ENCODE measurements at places on chromosomes 6 and 20.

DNA sequence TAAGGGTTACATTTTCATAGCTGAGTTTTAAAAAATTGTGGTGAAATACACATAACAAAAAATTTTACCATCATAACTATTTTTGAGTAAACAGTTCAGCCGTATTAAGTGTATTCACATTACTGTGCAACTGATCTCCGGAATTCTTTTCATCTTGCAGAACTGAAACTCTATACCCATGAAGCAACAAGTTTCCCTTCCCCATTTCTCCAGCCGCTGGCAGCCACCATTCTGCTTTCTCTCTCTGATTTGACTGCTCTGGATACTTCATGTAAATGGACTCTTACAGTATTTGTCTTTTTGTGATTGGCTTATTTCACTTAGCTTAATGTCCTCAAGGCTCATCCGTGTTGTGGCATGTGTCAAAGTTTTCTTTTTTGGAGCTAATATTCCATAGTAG, 341.6 kb downstream of the QKI start:
- DNase-seq, result no peak

DNA sequence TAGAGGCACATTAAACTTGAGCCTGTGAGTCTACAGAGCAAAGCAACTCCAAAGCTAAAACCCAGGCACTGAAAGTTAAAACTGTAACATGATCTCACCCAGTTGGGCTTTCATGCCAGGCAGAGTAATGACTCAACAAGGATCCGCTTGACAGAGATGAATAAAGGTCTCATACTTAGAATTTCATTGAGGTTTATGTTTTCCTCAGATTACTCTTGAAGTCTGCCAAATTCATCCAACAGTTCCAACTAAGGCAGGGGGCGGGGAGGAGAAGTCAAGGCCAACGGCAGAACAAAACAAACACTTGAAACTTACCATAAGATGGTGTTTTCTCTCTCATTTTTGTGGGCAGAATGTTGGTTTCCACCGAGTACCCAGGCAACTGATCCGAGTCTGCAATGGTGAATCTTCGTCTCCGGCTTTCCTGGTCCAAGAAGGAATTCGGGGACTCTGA, 54.0 kb upstream of the IPCEF1 start:
- DNase-seq, result peak; percentile 41

- DNase-seq, result no peak
These were observed 15.1 kb upstream of the BAK1 start for GRCh38 chr6:33595001-33595846.

- DNase-seq, result no peak
These were observed 22.6 kb upstream of the SYNDIG1 start for GRCh38 chr20:24446811-24447210.

DNA sequence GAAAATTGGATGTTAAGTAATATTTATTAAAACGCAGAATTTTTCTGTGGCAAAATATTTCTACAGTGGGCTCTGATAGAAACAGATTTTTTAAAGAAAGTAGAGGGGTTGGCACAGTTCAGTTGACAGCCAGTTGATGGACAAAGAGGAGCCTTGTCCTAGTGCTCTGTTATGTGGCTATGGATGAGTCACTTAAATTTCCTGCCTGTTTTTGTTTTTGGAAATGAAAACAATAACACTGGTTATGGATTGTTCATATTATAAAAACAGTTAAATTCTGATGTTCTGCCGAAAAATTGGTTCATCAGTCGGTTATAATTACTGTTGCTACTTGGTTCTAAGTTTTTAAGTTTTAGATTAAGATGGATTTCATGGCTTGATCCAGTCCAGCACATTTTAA, 42.8 kb downstream of the MYO6 start:
- no peak for DNase-seq

GRCh38 chr6:137740967-137741761, 125.9 kb upstream of the TNFAIP3 start:
- DNase-seq, result no peak

DNA sequence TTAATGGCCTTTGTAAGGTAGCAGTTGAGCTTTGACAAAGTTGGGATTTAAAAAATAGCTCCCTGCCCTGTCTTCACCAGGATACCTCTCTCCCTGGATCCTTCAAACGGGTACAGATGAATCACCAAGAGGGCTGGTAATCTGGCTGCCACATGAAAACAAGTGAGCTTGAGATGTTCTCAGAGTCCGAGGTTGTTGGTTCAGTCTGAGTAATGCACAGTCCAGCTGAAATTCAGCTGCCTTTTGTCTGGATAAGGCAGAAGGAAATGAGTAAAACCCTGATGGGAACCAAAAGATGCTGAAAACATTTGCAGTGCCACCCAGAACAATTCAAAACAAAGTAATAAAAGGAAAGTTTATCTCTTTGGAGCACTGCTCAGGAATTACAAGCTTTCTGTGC, 86.8 kb downstream of the GJA1 start:
- DNase-seq, result no peak

GRCh38 chr6:44655412-44656342, 268.2 kb downstream of the CDC5L start:
- DNase-seq, result peak; percentile 72

DNA sequence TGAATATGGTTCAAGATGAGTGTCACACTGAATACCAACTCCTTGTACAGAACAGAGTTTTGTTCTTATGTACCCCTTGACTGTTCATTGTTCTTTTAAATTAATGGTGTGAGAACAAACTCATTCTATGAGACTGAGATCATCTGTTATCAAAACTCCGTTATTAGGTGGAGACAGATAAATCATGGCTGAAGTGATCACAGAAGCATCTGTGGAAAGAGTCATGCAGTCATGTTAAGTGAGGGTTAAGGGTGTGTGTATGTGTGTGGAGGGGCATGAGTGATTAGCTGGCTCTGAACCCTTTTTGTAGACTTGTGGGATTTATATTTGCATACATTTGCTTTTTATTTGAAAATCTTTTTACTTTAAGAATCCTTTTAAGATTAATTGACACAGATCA, 24.7 kb downstream of the ADGRG6 start:
- DNase-seq, result no peak

DNA sequence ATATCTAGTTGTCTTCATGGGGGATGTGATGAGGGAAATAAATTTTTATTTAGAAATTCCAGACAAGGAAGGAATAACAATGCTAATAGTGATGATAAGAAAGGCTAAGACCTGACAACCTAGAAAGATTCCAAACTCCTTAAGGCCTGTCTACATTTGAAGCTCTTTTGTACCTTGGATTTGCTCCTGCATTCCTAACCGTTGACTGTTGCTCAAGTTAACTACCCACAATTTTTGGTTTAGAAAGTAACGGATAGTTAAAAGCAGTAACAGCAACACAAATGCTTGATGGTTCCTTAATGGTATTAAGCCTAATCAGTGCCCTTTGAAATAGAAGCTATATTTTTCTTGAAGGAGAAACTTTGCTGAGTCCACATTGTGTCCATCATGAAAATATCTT, 52.9 kb downstream of the TRMT11 start:
- DNase-seq, result no peak

DNA sequence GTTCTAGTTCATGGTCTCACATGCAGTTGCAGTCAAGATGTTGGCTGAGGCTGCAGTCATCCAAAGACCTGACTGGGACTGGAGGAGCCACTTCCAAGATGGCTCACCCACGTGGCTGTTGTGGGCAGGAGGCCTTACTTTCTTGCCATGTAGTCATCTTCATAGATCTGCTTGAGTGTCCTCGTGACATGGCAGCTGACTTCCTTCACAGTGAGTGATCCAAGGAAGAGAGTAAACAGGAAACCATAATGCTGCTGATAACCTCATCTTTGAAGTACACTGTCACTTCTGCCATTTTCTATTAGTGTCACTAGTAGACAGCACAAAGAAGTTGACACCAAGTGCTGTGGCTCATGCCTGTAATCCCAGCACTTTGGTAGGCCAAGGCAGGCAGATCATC, 40.1 kb upstream of the AKIRIN2 start:
- no peak for DNase-seq

DNA sequence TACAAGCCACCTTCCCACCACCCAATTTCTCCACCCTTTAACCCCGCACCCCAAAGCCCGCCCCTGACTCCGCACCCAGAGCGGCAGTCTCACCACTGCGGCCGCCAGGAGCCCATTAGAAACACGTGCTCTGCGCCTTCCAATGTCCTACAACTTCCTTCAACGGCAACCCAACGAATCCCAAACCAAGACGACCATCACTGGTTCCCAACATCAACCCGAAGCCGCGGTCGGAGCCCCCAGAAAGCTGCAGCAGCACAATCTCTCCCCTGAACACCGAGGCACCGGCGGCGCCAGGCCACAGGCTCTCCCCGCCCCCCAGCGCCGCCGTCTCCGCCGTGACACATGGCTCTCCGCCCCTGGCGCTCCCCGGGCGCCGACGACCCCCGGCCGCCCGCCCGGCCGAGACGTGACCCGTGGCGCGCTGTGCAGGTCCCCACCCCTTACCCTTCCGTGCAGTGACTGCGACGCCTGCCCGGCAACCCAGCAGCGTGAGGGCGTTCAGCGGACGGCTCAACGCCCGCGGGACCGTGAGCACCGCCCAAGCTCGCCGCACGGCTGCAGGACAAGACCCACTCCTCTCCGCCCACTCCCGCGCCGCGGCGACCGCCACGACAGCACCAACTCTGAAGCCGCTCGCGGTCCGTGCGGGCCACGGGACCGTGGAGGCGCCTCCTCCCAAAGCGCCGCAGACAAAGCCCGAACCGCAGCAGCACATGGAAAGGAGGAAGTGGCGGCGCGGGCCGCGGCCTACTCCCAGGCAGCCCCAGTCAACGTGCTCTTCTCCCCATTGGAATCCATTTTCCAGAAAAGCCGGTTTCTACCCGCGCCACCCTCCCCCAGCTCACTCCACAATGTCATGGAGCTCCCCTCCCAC, 551 bp downstream of the SYNCRIP start:
- DNase-seq, result peak; percentile 20

DNA sequence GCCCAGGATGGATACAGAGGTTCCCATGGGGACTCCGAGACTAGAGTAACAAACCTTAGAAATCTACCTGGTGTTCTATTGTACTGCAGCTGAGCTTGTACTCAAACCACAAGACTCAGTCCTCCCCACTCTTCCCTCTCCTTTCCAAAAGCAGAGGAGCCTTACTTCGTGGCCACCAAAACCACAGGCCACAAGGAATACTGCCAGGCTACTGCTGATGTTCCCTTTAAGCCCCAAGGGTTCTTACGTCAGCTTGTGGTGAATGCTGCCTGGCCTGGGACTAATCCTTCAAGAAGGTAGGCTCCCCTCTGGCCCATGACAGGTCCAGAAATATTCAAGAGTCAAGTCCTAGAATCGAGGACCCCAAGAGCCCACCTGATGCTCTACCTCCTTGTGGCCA, 10.5 kb upstream of the DEFB128 start:
- DNase-seq, result no peak

GRCh38 chr6:24492475-24492874, 2.3 kb upstream of the ALDH5A1 start:
- DNase-seq, result no peak

DNA sequence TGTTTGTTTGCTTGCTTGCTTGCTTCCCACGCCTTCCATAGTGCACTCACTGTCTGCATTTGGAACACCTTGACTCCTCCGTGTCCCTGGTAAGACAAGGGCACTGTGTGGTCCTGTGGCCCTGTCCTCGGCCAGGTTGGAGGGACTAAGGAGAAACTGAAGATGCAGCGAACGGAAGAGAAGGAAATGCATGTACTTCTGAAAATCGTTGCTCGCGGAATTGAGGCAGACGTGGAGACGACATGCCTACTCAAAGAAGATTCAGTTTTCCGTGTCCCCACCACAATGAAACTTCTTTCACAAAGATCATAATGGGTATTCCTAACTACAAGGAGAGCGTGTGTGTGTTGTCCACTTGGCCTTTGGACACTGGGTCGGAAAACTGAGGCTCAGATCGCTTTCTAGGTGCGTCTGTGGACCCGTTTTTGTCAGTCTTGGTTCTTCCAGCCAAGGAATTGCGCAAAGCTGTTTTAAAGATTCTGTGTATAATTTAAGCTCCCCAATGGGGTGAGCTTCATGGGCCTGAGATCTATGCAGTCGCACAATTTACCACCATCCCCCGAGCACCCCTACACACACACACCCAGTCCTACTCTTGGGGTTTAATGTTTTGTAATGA, 120.4 kb upstream of the ZNF184 start:
- no peak for DNase-seq

DNA sequence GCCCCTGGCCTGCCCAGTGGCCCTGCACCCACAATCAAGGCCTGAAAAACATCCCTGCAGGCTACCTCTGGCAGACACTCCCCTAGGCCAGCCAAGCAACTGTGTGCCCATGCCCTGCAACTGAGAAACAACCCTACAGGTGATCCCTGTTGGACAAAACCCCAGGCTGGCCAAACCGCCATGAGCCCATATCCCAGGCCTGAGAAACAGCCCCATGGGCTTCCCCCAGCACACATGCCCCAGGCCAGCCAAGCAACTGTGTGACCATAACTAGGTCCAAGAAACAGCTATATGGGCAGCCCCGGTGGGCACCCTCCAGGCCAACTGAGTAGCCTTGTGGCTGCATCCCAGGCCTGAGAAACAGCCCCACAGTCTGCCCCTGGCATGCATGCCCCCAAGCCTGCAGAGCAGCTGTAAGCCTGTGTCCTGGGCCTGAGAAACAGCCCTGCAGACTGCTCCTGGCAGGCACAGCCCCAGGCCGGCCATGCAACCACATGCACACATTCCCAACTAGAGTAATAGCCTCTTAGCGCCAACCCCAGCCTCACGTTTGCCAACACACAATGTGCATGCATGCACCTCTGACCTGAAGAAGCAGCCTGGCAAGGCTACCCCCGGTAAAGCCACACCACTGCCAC, 41.0 kb upstream of the SRSF6 start:
- no peak for DNase-seq

DNA sequence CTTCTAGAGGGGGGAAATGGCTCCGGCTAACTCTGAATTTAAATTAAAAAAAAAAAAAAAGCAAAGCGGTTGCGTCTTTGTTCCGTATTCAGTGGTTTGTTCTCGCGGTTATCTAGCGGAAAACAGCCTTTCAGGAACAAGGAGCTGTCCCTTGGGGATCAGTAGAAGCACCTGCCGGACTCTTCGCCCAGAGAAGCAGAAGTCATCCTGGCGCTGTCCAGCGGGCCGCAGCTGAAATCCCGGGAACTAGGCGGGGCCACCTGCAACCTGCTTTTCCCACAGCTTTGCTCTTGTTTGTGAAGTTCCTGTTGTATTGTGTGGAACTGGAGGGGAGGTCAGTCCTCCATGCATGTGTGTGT, 43.9 kb upstream of the GJE1 start:
- no peak for DNase-seq

DNA sequence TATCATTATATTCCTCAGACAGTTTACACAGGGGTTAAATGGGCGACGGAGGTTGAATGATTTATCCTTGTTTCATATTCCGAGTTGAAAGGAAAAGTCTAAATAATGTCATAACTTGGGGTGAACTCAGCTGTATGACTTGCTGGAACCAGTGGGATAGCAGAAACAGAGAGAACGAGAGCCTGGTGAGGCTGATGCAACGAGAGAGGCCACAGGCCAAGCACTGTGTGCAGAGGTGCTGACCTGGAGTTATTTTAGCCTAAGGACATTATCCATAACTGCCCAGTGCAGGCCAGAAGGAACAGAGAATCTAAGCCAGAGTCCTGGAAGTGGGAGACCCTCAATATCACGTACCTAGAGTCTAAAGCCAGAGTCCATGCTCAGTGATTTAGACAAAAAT, 394.9 kb downstream of the MAFB start:
- DNase-seq, result no peak
